ENCODE measurements at places on chromosomes 1 and 21. TPM values are rescaled to one million over a fixed set of nuclear protein-coding genes. Genes with fewer than 3 reads are reported as not detected.

Gene NASP
- total RNA-seq = 97.0 TPM

Gene KCNQ4
- total RNA-seq = 8.6 TPM

Gene MCOLN3
- total RNA-seq = 5.3 TPM

Gene MACO1
- 15.5 TPM for total RNA-seq

Gene VAMP4
- 12.3 TPM for total RNA-seq

Gene PEX14
- total RNA-seq = 18.3 TPM

Gene SOD1
- 113 TPM for total RNA-seq

Gene MAP10
- total RNA-seq = 4.7 TPM

Gene PCAT6
- not detected for total RNA-seq

Gene DNALI1
- total RNA-seq = 10.7 TPM

Gene LMX1A
- total RNA-seq = 0.12 TPM

Gene PKP1
- 0.64 TPM for total RNA-seq

Gene GPATCH3
- total RNA-seq = 15.7 TPM

Gene FAM229A
- total RNA-seq = 4.5 TPM

Gene SAMSN1
- 6.2 TPM for total RNA-seq

Gene SPRR1B
- total RNA-seq = not detected

Gene NBPF6
- not detected for total RNA-seq

Gene GJA5
- total RNA-seq = 25.6 TPM

Gene SPRR2B
- not detected for total RNA-seq

Gene ESRRG
- total RNA-seq = 57.9 TPM

Gene ANKRD34A
- 0.41 TPM for total RNA-seq

Gene PERM1
- total RNA-seq = 5.4 TPM

Gene SLC6A17
- 0.76 TPM for total RNA-seq

Gene RGS21
- not detected for total RNA-seq

Gene CFHR1
- total RNA-seq = not detected

Gene TFF2
- total RNA-seq = not detected

Gene SLC30A2
- total RNA-seq = 4.7 TPM

Gene CLDN17
- not detected for total RNA-seq

Gene FAAH
- total RNA-seq = 27.0 TPM

Gene FCGR2B
- total RNA-seq = 5.3 TPM

Gene CRP
- not detected for total RNA-seq

Gene S100A3
- total RNA-seq = not detected

Gene RGS1
- 12.6 TPM for total RNA-seq

Gene KRTAP13-2
- not detected for total RNA-seq

Gene FAM72C
- total RNA-seq = 1.1 TPM

Gene TCHHL1
- total RNA-seq = not detected

Gene ASCL5
- total RNA-seq = not detected

Gene MEGF6
- 29.9 TPM for total RNA-seq

Gene PSEN2
- 35.1 TPM for total RNA-seq

Gene FHL3
- total RNA-seq = 54.2 TPM

Gene KCNJ15
- 124 TPM for total RNA-seq

Gene ALX3
- total RNA-seq = not detected
